Memory B cell (primary cell): ENCODE measurements at places on chromosomes 3 and 15.

- H3K27me3 ChIP-seq = no peaks in the 10 kb centered on the region
- no peak overlapping the region for H3K4me3 ChIP-seq
- H3K4me1 ChIP-seq = no peaks in the 10 kb centered on the region
- no peak overlapping the region for H3K27ac ChIP-seq
- peaks cover 22% of the 10 kb centered on the region for H3K36me3 ChIP-seq
- DNase-seq = no peak
Measured at GRCh38 chr3:142168514-142168913, 19.2 kb upstream of the TFDP2 start.

DNA sequence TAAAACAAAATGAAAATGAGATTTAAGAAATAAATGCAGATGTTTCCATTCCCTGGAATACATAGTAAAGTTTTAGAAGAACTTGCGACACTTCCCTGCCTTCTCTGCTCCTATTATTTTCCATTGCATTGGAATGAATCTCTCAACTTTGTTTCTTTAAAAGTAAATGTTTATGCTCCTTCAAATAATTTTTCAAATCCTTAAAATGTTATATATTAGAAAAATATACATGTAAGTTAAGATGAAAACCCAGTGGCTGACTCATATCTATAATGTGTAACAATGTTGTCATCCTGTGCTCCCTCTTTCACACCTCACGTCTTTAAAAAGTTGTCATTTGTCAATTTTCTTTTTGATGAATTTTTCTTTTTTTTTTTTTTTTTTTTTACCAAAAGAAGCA, 3.6 kb downstream of the RBMS3 start:
- peaks cover 9% of the 10 kb centered on the region for H3K4me1 ChIP-seq
- H3K36me3 ChIP-seq = no peaks in the 10 kb centered on the region
- H3K27ac ChIP-seq = no peak overlapping the region
- peaks cover 6% of the 10 kb centered on the region for H3K27me3 ChIP-seq
- DNase-seq = no peak
- H3K4me3 ChIP-seq = no peak overlapping the region

GRCh38 chr3:187943677-187944389, 198.6 kb upstream of the BCL6 start:
- peaks cover 4% of the 10 kb centered on the region for H3K27me3 ChIP-seq
- no peaks in the 10 kb centered on the region for H3K36me3 ChIP-seq
- no peak overlapping the region for H3K27ac ChIP-seq
- peaks cover 8% of the 10 kb centered on the region for H3K4me1 ChIP-seq
- no peak for DNase-seq

DNA sequence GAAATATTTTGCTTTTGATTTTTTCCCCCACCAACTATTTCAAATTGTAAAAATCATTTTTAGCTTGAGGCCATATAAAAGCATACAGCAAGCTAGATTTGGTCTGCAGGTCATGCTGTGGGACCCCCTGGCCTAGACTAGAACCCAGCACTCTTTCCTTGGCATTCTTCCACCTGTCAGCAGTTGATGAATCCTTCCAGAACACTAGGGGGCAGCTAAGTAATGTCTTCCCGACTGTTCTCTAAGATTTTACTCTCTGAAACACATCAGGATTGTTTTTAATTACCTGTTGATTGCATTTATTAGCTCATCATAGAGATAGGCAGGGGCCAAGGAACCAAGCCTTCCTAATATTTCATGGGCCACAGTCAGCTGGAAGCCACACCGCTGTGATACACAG, 174.5 kb downstream of the CACNA1D start:
- peaks cover 2% of the 10 kb centered on the region for H3K36me3 ChIP-seq
- H3K4me3 ChIP-seq = no peak overlapping the region
- no peak for DNase-seq
- no peak overlapping the region for H3K27ac ChIP-seq

- no peaks in the 10 kb centered on the region for H3K27me3 ChIP-seq
- no peak overlapping the region for H3K27ac ChIP-seq
- H3K36me3 ChIP-seq = no peaks in the 10 kb centered on the region
Measured at GRCh38 chr3:132090921-132091320, 56.1 kb upstream of the CPNE4 start.

- H3K27ac ChIP-seq = no peak overlapping the region
- H3K27me3 ChIP-seq = peaks cover 3% of the 10 kb centered on the region
- no peak for DNase-seq
- no peak overlapping the region for H3K4me3 ChIP-seq
- no peaks in the 10 kb centered on the region for H3K4me1 ChIP-seq
Measured at GRCh38 chr3:151925419-151925818, 52.0 kb downstream of the SUCNR1 start.

GRCh38 chr3:112376241-112376911, 43.4 kb downstream of the CD200 start:
- H3K4me3 ChIP-seq = no peak overlapping the region
- H3K27ac ChIP-seq = no peak overlapping the region
- no peaks in the 10 kb centered on the region for H3K36me3 ChIP-seq
- peaks cover 3% of the 10 kb centered on the region for H3K4me1 ChIP-seq
- no peak for DNase-seq

DNA sequence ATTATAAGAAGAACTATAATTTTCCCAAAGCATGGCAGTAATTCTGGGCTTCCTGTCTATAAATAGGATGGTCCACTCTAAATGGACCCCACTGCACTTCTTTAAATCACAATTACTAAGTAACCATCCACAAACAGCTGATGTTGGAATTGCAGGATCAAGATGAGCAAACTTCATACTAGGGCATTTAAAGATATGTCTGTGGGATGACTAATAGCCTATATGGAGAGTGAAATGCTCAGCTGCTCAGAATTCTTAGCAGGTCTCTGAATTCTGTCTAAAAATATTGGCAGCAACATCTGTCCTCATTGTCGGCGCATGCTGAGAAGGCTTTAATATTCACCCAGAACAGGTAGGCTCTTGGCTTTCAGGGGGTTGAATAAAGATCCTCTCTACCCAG, 140.4 kb downstream of the SATB1 start:
- no peak overlapping the region for H3K27ac ChIP-seq
- peaks cover 5% of the 10 kb centered on the region for H3K27me3 ChIP-seq
- no peaks in the 10 kb centered on the region for H3K36me3 ChIP-seq
- no peak overlapping the region for H3K4me3 ChIP-seq

DNA sequence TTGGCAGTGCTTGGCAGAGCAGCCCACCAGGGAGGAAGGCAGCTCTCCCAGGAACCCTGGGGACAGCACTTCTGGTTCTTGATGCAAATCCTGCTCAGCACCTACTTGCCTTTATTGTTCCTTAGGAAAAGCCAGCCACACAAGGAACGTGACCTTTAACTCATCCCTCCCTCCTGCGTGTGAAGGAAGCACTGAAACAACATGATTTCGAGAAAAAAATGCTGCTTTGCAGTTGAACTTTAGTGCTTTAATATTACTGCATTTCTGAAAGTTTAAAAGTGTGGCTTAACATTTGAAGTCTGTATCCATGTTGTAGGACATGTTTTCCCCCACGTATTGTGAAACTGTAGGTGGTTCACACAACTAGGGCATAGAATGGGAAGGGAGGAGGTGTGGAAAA, 50.4 kb upstream of the CTNNB1 start:
- peaks cover 9% of the 10 kb centered on the region for H3K27me3 ChIP-seq
- no peak overlapping the region for H3K27ac ChIP-seq
- DNase-seq = no peak
- H3K4me3 ChIP-seq = no peak overlapping the region
- H3K4me1 ChIP-seq = no peaks in the 10 kb centered on the region
- H3K36me3 ChIP-seq = peaks cover 6% of the 10 kb centered on the region

GRCh38 chr3:156161172-156161571, 40.8 kb downstream of the KCNAB1 start:
- H3K27ac ChIP-seq = no peak overlapping the region
- H3K36me3 ChIP-seq = no peaks in the 10 kb centered on the region
- H3K4me3 ChIP-seq = no peak overlapping the region
- peaks cover 2% of the 10 kb centered on the region for H3K27me3 ChIP-seq
- peaks cover 14% of the 10 kb centered on the region for H3K4me1 ChIP-seq

DNA sequence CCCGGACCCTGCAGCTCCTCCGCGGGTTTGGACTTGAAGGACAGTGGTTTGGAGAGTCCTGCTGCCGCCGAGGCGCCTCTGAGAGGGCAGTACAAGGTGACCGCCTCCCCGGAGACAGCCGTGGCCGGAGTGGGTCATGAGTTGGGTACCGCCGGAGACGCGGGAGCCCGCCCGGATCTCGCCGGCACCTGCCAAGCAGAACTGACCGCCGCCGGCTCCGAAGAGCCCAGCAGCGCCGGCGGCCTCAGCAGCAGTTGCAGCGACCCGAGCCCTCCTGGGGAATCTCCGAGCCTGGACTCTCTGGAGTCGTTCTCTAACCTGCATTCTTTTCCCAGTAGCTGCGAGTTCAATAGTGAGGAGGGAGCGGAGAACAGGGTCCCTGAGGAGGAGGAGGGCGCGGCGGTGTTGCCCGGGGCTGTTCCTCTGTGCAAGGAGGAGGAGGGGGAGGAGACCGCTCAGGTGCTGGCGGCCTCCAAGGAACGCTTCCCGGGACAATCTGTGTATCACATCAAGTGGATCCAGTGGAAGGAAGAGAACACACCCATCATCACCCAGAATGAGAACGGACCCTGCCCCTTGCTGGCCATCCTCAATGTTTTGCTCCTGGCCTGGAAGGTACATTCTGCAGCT, 634 bp downstream of the MINDY2 start:
- H3K27ac ChIP-seq = peak overlapping the region; percentile 93
- H3K27me3 ChIP-seq = no peaks in the 10 kb centered on the region
- DNase-seq = no peak
- no peaks in the 10 kb centered on the region for H3K36me3 ChIP-seq
- H3K4me1 ChIP-seq = peaks cover 14% of the 10 kb centered on the region
- peak overlapping the region; percentile 95 for H3K4me3 ChIP-seq

GRCh38 chr3:87287011-87287410, 10.6 kb upstream of the POU1F1 start:
- H3K4me3 ChIP-seq = no peak overlapping the region
- H3K36me3 ChIP-seq = no peaks in the 10 kb centered on the region
- H3K27ac ChIP-seq = no peak overlapping the region
- H3K4me1 ChIP-seq = no peaks in the 10 kb centered on the region
- H3K27me3 ChIP-seq = peaks cover 7% of the 10 kb centered on the region

GRCh38 chr3:53944028-53944427, 52.4 kb upstream of the SELENOK start:
- H3K36me3 ChIP-seq = peaks cover 3% of the 10 kb centered on the region
- DNase-seq = no peak
- H3K4me1 ChIP-seq = no peaks in the 10 kb centered on the region
- peaks cover 3% of the 10 kb centered on the region for H3K27me3 ChIP-seq
- H3K4me3 ChIP-seq = no peak overlapping the region
- no peak overlapping the region for H3K27ac ChIP-seq

GRCh38 chr15:100885116-100885515, 5.5 kb downstream of the ALDH1A3 start:
- H3K36me3 ChIP-seq = no peaks in the 10 kb centered on the region
- peaks cover 27% of the 10 kb centered on the region for H3K27me3 ChIP-seq
- no peak overlapping the region for H3K4me3 ChIP-seq
- peaks cover 2% of the 10 kb centered on the region for H3K4me1 ChIP-seq

DNA sequence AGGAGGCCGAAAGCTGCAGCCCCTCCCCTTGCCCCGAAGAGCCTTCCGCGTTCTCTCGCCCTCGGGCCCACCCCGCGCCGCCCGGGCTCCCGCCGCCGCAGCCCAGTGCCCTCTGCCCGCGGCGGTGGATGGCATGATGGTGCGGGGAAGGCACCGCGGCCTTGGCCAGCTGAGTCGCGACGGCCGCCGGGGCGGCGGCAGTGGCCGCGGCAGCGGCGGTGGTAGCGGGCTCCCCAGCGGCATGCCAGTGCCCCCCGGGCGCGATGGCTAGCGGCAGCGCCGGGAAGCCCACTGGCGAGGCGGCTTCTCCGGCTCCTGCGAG, 1.2 kb downstream of the TLNRD1 start:
- peaks cover 33% of the 10 kb centered on the region for H3K4me1 ChIP-seq
- H3K36me3 ChIP-seq = peaks cover 7% of the 10 kb centered on the region
- H3K27me3 ChIP-seq = no peaks in the 10 kb centered on the region
- H3K27ac ChIP-seq = peak overlapping the region; percentile 95
- no peak for DNase-seq

DNA sequence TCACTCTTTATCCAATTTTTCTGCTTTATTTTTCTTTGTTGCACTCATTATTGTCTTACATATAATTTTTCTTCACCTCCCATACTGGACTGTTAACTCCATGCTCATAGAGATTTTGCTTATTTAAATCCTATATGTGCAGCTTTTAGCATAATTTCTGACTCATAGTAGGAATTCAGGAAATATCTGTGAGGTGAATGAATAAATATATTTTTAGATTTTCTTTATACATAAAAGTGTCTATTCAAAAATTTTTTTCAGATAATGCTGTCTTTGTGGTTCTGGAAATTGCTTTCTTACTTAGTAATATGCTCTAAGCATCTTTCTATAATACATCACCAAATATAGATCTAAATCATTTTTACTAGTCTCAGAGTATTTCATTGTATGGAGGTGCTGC, 191.8 kb upstream of the SUCLG2 start:
- H3K27me3 ChIP-seq = peaks cover 2% of the 10 kb centered on the region
- H3K4me1 ChIP-seq = no peaks in the 10 kb centered on the region
- no peaks in the 10 kb centered on the region for H3K36me3 ChIP-seq
- no peak overlapping the region for H3K27ac ChIP-seq
- no peak for DNase-seq
- no peak overlapping the region for H3K4me3 ChIP-seq

- peak; percentile 37 for DNase-seq
- no peaks in the 10 kb centered on the region for H3K36me3 ChIP-seq
- H3K4me3 ChIP-seq = no peak overlapping the region
- H3K27me3 ChIP-seq = no peaks in the 10 kb centered on the region
Measured at GRCh38 chr3:104564045-104564643, 802.6 kb upstream of the ALCAM start.

GRCh38 chr15:79218588-79219200, 63.8 kb upstream of the ANKRD34C start:
- H3K4me3 ChIP-seq = no peak overlapping the region
- DNase-seq = no peak
- no peaks in the 10 kb centered on the region for H3K36me3 ChIP-seq
- peaks cover 20% of the 10 kb centered on the region for H3K27me3 ChIP-seq
- H3K27ac ChIP-seq = no peak overlapping the region

DNA sequence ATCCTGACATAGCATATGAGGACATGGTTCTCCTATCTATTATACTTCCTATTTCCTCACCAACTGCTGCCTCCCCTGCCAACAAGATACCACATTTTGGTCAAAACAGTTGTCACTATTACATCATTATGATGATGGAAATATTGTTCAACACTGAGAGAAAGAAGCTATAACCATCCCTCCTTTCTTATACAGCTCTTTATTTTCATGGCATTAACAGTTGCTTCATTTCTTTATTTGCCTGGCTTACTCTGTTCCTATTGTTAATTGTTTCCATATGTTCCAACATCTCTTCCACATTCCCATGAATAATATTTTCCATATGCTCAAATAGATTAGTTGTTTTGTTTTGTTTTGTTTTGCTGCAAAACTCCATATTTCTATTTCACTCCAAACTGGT, 40.8 kb upstream of the FILIP1L start:
- H3K36me3 ChIP-seq = peaks cover 34% of the 10 kb centered on the region
- no peak for DNase-seq
- no peaks in the 10 kb centered on the region for H3K27me3 ChIP-seq
- H3K27ac ChIP-seq = no peak overlapping the region
- H3K4me1 ChIP-seq = no peaks in the 10 kb centered on the region
- no peak overlapping the region for H3K4me3 ChIP-seq

- no peak overlapping the region for H3K27ac ChIP-seq
- no peak overlapping the region for H3K4me3 ChIP-seq
- no peaks in the 10 kb centered on the region for H3K4me1 ChIP-seq
Measured at GRCh38 chr15:29813009-29813408, 9.3 kb downstream of the TJP1 start.
